ENCODE measurements at places on chromosomes 7 and 10. TPM values are rescaled to one million over a fixed set of nuclear protein-coding genes. Genes with fewer than 3 reads are reported as not detected.

Gene NYAP1
- total RNA-seq: 0.51 TPM

DNA sequence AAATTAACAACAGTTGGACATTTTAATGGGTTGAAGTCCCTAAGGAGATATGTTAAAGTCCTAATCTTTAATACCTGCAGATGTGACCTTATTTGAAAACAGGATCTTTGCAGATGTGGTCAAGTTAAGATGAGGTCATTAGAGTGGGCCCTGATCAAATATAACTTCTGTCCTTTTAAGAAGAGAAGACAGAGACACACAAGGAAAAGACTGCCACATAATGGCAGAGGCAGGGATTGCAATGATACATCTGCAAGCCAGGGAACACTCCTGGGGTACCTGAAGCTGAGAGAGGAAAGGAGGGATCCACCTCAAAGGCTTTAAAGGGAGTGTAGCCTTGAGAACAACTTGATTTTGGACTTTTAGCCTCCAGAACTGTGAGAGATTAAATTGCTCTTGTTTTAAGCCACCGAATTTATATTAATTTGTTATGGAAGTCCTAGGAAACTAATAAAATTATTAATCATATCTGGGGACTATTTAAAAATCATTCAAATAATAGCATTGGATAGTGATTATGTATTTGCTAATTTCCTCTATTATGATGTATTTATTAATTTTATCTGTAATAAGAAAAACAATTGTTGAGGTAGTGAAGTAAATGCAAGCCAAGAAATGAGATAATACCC lies 700.0 kb upstream of the PCDH15 start:
- DNase-seq: no peak

- DNase-seq: no peak
Observed at GRCh38 chr7:57216340-57216739, 84.1 kb upstream of the ZNF479 start.

DNA sequence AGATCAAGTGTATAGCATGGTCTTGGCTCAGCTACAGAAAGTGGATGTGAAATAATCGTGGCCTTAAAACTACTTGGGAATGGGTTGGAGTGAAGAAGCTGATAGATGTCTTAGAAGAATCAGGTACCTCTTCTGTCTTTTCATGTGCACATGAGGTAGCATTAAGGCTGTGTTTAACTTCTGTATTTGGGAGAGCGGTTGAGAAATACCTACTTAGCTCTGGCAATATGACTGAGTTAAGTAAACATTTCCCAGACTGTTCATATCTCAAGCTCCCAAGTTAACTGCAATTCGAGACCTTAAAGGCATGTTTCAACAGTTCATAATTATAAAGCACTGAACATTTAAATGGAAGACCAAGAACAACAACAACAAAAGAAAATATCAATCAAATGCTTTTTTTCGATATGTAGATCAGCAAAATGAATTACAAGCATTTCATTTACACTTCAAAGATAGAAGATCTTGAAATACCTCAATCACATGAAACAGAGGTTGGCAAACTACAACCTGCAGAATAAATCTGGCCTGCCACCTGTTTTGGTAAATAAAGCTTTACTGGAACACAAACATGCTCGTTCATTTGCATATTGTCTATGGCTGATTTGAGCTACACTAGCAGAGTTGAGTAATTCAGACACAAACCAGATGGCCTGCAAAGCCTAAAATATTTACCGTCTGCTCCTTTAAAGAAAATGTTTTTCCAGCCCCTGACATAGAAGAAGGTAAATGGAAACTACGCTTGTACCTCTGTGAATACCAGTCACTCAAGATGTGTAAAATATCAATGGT lies 337.1 kb upstream of the GLI3 start:
- no peak for DNase-seq

DNA sequence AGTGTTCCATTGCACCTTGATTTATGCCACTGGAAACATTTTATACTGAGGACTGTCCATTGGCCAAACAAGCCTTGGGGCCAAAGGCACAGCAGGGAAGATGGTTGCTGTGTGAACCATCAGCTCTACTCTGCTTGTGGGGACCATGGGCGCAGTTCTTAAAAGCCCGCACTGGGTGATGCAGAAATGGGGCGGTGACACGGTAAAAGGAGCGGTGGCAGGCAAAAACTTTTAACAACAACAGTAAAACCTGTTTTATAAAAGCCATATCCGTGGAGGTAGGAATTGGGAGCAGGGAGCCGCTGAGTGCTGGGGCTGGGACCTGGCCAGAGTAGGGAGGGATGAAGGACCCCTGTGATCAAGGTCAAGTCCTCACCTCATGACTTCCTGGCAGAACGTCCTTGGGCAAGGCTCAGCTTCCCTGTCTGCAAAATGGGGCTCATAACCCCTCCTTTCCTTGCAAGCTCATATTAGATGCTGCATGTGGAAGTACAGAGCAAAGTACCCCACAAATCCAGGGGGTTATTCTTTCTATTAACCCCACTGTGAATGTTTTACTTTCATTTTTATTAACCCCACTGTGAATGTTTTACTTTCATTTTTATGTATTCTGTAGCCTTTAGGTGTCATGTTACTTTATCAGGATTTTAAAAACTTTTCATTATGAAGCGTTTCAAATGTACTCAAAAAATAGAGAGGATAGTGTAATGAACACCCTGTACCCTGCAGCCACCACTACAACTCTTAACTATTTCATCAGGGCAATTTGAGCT lies 78.3 kb downstream of the GRK5 start:
- no peak for DNase-seq

- no peak for DNase-seq
Observed at GRCh38 chr7:135343361-135343760, 109.7 kb downstream of the STRA8 start.

Measured in uterus (tissue), 4 donors.